Bone marrow (tissue), 2 donors: ENCODE measurements at places on chromosomes 2 and 18.

DNA sequence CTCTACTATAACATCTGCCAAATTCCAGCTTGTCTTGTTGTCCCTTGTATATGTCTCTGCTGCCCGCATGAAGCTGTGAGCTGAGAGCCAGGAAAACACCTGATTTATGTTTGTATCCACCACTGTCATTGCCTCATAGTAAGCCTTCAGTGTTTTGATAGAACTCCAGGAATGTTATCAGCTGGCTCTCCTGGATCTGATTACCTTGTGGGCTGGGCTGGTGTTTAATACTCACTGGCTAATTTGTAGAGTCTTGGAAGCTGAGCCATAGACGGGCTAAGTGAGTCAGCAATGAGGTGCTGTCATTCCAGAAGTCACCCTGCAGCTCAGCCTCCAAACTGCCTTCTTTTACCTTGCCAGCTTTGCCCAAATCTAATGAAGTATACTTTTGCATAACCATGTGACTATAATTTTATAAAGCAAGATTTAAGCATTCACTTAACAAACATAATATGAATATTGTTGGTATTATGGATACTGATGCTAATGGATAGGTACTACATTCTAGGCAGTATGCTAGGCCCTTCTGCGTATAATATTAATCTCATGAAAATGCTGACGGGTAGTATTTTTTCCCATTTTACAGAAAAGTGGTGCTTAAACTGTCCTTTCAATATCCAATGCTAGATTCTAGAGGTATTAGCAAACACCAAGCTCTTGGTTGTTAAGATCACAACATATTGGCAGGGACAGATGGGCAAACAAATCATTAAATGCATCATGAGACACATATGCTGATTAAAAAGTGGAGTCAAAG is 62.7 kb upstream of the GATA6 start:
- DNase-seq: no peak

DNA sequence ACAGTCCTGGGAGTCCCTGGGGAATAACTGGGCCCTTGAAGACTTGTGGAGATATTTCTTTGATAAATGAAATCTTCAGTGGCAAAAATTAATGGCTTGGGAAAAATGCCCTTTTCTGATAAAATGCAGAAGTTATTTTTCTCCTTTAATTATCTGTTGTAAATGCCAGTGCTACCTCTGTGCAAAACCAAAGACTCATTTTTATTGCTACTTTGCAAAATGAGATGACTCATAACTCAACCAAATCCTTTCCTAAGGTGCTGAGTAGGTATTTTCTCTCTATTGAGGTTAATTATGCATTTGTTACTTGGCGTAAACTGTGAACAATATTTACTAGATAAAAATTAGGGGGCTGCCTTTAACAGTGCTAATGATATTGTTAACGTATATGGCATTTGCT is 163.9 kb downstream of the DOK6 start:
- no peak for DNase-seq

- DNase-seq: no peak
Measured at GRCh38 chr2:36367895-36368353, 12.3 kb downstream of the CRIM1 start.

GRCh38 chr2:38076152-38076709 is 280 bp upstream of the CYP1B1 start:
- DNase-seq: peak; percentile 77

GRCh38 chr18:12819322-12819721 is 64.7 kb downstream of the PTPN2 start:
- no peak for DNase-seq

DNA sequence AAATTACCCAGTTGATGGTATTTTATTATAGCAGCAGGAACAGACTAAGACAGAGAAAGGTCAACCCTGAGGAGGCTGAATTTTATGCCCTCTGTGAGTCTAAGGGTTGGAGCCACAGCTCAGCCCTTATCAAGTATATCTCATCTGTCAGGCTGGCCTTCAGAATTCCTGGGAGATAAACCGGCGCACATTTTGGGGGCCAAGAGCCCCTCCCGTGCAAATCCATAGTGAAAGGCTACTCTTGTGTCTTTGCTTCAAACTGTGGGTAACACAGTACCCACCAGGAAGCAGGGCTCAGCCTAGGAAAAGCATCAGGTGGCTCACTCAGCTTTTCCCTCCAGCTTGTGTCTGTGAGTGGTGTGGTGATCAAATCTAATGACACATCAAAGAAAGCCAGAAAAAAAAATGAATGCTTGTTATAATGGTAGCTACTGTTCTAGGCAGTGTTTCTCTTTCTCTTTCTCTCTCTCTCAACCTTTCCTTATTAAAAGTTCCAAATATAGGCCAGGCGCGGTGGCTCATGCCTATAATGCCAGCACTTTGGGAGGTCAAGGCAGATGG is 25.0 kb upstream of the ASXL2 start:
- no peak for DNase-seq

DNA sequence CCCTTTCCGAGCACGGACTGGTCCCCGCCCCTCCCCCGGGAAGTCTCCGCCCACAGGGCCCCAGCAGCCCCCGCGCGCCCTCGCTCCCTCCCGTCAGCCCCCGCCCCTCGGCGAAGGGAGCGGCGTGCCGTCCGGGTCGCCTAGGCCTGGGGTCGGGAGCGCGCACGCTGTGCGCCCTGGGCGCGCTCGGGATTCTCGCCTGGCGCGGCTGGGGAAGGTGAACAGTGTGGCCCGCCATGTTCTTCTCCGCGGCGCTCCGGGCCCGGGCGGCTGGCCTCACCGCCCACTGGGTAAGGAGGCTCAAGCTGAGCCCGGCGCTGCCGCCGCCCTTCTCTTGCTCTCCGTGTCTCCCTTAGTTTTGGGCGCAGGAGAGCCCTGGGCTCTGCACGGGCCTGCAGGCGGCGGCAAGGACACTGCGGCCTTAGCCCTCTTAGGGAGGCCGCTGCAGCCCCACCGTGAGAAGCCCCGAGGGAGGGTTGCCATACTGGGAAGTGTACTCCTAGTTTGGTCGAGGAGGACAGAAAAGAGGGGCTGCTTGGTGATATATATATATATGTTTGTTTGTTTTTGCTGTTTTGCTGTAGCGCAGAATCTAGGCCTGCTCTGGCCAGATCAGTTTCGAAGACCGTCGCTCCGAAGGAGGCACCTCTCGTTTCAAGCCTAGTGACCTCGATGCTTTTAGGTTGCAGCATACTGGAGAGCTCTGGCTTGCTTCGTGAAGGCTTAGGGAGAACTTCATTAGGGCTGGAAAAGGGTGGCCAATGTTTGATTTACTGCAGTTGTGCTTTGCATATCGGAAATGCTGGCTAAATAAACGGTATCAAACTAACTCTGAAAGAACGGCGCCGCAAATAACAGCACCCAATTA is at the start of gene NDUFV2:
TSS of gene NDUFV2 (plus strand) at position 192 of the 868 bp plus-strand sequence. CDS start at position 237, 45 bp downstream.
- peak; percentile 90 for DNase-seq
